ENCODE measurements at places on chromosomes 12 and 14. TPM values are rescaled to one million over a fixed set of nuclear protein-coding genes. Genes with fewer than 3 reads are reported as not detected.
A peak's percentile ranks its signal among the peaks of the same experiment; 100 is the strongest.

LRP1-AS gene
- not detected for total RNA-seq

SMCO2 gene
- not detected for total RNA-seq

DNA sequence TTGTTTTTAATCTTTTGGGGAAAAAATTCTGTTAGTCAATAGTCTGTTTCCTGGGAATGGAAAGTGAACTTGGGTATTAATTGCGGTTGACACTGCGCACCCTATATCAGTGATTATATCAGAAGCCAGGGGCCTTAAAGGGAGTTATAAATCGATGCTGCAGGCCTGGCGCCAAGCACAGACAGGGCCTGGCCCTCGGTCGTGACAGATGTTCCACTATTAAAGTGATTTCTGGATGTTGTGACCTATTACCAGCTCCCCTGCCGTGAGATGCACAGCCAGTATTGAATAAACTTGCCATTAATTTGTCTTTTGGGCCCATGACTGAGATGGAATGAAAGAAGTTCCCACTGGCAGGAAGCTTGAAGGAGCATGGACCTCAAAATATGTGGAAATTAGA, 45.1 kb upstream of the KITLG start:
- H3K4me3 ChIP-seq: no peak overlapping the region
- H3K36me3 ChIP-seq: no peaks in the 10 kb centered on the region
- no peaks in the 10 kb centered on the region for H3K27me3 ChIP-seq
- H3K27ac ChIP-seq: no peak overlapping the region
- no peak for DNase-seq

GRCh38 chr14:71521238-71522135, 410.7 kb upstream of the RGS6 start:
- no peaks in the 10 kb centered on the region for H3K27me3 ChIP-seq
- no peaks in the 10 kb centered on the region for H3K36me3 ChIP-seq
- H3K4me1 ChIP-seq: no peaks in the 10 kb centered on the region
- no peak overlapping the region for H3K27ac ChIP-seq
- no peak overlapping the region for H3K4me3 ChIP-seq

DNA sequence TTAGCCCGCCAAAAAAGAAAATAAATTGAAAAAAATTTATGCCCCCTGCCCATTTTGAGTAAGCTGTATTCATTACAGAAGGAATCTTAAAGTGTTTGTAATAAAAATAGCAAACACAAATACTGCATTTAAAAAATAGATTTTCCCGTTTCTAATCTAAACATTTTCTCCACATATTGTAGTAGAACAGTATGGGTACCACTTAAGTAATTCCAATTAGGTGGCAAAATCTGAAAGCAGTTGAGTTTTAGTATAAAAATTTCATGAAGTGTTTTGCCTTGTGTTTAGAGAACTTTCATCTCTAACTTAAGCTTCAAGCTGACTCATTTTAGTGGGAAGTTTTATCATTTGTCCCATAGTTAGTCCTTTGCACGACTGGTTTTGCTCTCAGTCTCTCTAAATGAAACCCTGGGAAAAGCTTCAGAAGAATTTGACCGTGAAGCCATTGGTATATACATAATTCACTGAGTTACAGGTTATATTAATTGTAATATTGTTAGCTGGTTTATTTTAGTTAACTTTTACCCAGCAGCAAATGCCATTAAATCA, 214.6 kb downstream of the ERC1 start:
- no peaks in the 10 kb centered on the region for H3K27me3 ChIP-seq
- H3K4me3 ChIP-seq: no peak overlapping the region
- H3K27ac ChIP-seq: peak overlapping the region; percentile 82

- H3K27ac ChIP-seq: no peak overlapping the region
- no peak overlapping the region for H3K4me3 ChIP-seq
- no peak for DNase-seq
- no peaks in the 10 kb centered on the region for H3K36me3 ChIP-seq
- H3K4me1 ChIP-seq: no peaks in the 10 kb centered on the region
Observed at GRCh38 chr12:90337018-90337417, 618.0 kb downstream of the CCER1 start.

SLC38A4 gene
- 0.88 TPM for total RNA-seq

DNA sequence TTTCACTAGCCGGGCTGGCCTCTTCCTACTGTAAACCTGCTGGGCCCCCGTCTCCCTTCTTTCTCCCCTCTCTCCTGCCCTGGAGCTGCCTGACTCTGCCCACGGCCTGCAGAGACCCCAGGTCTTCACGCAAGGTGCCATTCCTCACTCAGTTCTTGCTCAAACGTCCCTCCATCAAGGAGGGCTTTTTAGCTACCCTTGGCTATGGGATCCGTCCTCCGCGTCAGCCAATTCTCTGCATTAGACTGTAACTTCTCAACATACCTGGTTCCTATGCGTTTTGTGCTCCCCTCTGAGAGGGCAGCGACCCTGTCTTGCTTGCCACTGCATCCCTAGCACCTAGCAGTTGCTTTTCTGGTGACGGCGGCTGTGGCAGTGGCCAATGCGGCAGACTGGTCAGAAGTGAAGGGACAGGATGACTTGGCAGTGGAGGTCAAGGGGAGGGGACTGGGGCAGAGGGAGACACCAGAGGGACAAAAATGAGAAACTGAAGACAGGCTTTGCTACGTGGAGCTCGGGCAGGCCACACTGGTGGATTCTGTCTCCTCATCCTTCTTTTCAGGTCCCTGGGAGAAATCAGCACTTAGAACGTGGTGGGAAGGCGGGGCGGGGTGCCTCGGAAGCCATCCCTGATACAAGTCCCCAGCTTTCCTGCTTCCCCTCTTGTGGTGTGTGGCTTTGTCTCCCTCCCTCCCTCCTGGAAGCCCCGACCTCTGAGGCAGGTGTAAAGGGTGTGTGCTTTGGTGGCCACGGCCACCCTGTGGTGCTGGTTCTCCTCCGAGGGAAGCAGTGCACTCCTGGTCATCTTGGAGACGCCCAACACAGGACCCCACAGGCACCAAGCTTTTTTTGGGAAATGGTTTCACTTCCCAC, 1.8 kb downstream of the B3GNT4 start:
- H3K36me3 ChIP-seq: peaks cover 37% of the 10 kb centered on the region
- no peak overlapping the region for H3K27ac ChIP-seq
- H3K27me3 ChIP-seq: peaks cover 33% of the 10 kb centered on the region
- DNase-seq: no peak
- H3K4me1 ChIP-seq: peaks cover 23% of the 10 kb centered on the region
- H3K4me3 ChIP-seq: no peak overlapping the region

DNA sequence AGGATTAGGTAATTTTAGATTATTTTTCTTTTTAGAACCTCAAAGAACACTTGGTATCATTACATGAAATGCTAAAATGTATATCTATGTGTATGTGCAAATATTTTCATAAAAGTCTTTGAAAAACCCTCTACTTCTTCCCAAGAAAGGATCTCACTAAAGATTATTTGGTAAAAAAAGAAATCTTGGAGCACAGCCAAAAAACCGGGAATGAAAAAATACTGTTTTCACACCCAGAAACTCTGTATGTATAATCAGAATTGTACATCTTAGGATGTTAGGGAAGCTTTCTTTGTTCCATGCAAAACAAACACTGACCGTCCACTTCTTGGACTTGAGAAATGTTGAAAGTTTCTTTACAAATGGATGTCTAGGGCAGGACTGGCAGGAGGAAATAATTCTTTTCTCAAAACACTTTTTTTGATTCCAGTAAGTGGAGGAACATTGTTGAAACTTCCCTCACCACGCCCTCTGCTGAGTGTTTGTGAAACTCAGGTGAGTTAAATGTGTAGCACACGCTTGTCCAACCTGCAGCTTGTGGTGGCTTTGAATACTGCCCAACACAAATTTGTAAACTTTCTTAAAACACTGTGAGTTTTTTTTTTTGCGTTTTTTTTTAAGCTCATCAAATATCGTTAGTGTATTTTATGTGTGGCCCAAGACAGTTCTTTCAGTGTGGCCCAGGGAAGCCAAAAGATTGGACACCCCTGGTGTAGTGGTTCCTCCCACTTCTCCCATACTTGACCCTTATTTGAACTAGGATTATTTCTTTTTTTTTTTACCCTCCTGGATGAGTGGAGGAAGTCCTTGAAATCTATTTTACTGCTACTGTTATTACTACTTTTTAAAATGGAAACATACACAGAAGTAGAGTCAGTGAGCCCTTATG, 26.6 kb downstream of the FBXO34 start:
- no peaks in the 10 kb centered on the region for H3K27me3 ChIP-seq
- H3K4me3 ChIP-seq: no peak overlapping the region
- H3K27ac ChIP-seq: peak overlapping the region; percentile 58
- DNase-seq: no peak
- peaks cover 2% of the 10 kb centered on the region for H3K4me1 ChIP-seq
- H3K36me3 ChIP-seq: no peaks in the 10 kb centered on the region

SLC24A4 gene
- total RNA-seq: 8.9 TPM

Data from spleen (tissue), 13 donors.